OCI-LY7 (cell line): ENCODE measurements at places on chromosomes 2 and 18. TPM values are rescaled to one million over a fixed set of nuclear protein-coding genes. Genes with fewer than 3 reads are reported as not detected.

Gene POU3F3
- total RNA-seq = 3.1 and 3.3 TPM in 2 replicates

GRCh38 chr2:196356332-196356731 is 185.0 kb upstream of the STK17B start:
- DNase-seq = no peak

Gene IL36G
- not detected in 2 replicates for total RNA-seq

Gene TFPI
- not detected in 2 replicates for total RNA-seq

DNA sequence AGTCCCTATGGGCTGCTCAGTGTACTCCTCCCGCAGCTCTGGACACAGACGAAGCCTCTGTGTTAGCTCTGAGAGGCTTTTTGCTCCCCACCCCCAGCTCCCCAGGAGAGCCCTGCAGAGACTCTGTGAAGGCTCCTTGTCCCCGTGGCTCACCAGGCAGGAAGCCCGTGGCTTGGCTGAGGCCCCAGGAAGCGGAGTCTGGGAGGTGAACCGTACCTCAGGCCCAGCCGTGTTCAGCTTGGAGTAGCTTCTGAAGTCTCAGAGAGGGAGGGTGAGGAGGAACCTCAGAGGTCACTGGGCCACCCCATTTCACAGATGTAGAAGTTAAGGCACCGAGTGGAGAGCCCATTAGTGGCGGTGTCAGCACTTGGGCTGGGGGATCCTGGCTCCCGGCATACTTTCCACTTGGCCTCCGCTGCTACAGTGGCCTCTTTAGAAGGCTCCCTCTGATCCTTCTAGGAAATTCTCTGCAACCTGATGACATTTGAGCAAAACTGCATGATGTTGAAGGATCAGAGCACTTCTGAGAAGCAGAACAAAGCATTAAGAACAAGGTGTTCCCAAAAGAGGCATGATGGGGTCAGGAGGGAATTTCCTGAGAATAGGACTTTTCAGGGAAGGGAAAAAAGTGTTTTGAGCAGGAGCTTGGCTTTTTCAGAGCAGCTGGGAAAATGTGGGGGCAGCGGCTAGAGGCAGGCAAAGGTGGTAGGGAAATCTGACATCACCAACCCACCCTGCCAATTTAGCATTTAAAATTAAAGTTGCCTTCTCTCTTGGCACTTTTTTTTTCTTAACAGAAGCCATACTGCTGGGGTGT is 79.1 kb downstream of the MCFD2 start:
- DNase-seq = no peak
